Naive B cell (primary cell): ENCODE measurements at places on chromosomes 2 and 18. TPM values are rescaled to one million over a fixed set of nuclear protein-coding genes. Genes with fewer than 3 reads are reported as not detected.

Gene WDSUB1
- polyA plus RNA-seq = 23.8 TPM

Gene RBM44
- polyA plus RNA-seq = not detected

Gene CFAP53
- polyA plus RNA-seq = not detected

Gene ITGB6
- polyA plus RNA-seq = not detected

Gene TAF1B
- polyA plus RNA-seq = 8.9 TPM

Gene DHRS9
- polyA plus RNA-seq = 1.3 TPM

Gene ABHD1
- not detected for polyA plus RNA-seq

- DNase-seq = no peak
Measured at GRCh38 chr2:179234658-179235240, 29.9 kb downstream of the SESTD1 start.

GRCh38 chr18:79495591-79496071 lies 99.9 kb downstream of the NFATC1 start:
- no peak for DNase-seq

GRCh38 chr2:224958462-224958857 lies 83.8 kb downstream of the DOCK10 start:
- no peak for DNase-seq

GRCh38 chr18:26546170-26546874 lies 2.0 kb downstream of the KCTD1 start:
- DNase-seq = no peak

- no peak for DNase-seq
Measured at GRCh38 chr2:85175369-85176299, 42.4 kb downstream of the TCF7L1 start.

DNA sequence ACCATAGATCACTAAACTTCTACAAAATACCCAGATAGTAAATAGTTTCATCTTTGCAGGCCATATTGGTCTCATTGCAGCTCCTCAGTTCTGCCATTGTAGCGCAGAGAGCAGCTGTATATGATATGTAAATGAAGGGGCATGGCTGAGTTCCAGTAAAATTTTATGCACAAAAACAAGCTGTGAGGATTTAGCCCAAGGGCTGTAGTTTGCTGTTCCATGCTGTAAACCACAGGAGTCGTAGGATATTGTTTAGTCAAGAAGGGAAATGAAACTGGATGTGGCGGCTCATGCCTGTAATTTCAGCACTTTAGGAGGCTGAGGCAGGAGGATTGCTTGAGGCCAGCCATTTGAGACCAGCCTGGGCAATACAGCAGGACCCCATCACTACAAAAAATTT lies 83.0 kb downstream of the MGAT5 start:
- DNase-seq = no peak

- no peak for DNase-seq
Measured at GRCh38 chr2:28343184-28343942, 49.3 kb upstream of the FOSL2 start.

GRCh38 chr18:56413862-56414261 lies 224.5 kb downstream of the TXNL1 start:
- DNase-seq = no peak

GRCh38 chr2:131126436-131126835 lies 21.3 kb downstream of the PLEKHB2 start:
- DNase-seq = no peak

GRCh38 chr18:10490401-10491165 lies 35.2 kb upstream of the NAPG start:
- peak; percentile 82 for DNase-seq

DNA sequence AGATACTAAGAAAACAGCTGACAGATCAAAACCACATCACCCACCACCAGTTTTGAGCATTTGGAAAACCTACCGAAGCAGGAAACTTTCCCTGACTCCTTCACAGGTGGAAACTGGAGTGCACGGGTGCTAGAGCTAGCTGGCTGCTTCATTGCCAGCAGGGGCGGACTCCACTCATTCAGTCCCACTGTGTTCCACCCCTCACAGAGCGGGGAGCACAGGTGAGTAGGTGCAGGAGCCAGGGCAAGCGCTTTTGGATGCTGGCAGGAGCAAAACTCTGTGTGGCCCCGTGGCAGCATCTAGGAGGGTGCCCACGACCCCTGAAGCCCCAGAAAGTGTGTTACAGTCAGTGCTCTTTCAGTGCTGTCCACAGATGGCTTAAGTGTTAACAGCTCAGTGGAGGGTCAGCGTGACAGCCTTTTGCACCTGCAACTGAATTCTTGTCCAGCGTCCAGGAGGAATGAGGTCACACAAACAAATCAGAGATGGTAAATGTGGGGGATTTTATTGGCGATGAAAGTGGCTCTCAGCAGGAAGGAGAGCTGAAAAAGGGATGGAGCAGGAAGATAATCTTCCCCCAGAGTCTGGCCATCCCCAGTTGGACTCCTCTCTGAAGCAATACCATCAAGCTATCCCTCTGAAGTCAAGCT lies 71.1 kb downstream of the TMEM163 start:
- no peak for DNase-seq

DNA sequence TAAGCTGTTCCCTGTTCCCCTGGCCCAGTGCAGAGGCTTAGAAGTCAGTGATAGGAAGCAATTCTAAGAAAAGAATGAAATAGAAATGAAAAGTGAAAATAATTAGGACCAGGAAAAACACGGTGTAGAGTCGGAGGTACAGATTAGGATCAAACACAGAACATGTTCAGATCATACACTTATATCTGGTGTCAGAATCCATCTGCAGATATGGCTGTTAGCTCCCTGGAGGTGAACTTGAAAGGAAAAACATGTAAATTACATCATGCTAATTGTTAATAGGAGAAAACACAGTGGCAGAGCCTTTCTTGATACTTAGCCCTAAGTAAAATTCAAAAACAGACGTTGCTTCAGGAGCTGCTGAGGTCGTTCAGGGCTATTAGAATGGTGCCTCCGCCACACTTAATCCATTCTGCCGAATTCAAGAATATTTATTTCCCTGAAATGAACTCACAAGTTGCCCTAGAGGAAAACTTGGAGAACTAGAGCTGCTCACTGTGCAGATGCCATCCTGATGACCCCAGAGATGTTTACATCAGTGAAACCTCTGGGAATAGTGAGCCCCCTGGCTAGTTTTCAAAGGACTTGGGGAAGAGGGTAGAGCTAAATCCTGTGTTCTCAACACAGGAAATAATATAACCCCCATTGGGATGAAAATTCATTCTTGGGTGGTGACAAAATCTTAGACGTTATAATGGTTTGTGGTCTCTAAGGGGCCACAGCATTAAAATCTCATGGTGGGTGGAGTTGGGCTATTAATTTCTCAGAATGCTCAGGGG lies 27.5 kb downstream of the LPIN1 start:
- no peak for DNase-seq

GRCh38 chr18:32379891-32380290 lies 90.8 kb downstream of the GAREM1 start:
- DNase-seq = no peak
